CD4-positive, alpha-beta T cell treated with Interleukin-12 subunit alpha and Interleukin-12 subunit beta, for 1 hour (primary cell): ENCODE measurements at places on chromosomes 13 and 19.

DNA sequence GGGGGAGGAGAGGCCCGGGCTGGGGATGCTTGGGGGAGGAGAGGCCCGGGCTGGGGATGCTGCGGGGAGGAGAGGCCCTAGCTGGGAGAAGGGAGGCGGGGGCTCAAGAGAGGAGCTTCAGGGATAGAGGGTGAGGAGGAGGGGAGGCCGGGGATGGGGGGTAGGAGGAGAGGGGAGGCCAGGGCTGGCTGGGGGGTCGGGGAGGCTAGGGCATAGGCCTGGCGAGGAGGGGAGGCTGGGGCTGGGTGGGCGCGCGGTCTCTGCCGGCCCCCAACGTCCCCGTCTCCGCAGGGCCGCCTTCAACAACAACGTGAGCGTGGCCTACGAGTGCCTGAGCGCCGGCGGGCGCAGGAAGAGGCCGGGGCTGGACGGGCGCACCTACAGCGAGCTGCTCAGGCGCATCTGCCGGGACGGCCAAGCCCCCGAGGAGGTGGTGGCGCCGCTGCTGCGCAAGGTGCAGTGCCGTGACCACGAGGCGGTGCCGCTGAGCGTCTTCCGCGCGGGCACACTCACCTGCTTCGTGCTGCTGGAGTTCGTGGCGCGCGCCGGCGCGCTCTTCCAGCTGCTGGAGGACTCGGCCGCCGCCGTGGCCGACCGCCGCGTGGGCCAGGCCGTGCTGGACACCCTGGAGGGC is 11.4 kb downstream of the TPGS1 start:
- peak; percentile 70 for DNase-seq

GRCh38 chr19:35618857-35619256 is 6.3 kb downstream of the HAUS5 start:
- DNase-seq, result no peak

- no peak for DNase-seq
Measured at GRCh38 chr19:31314849-31315629, 34.2 kb downstream of the TSHZ3 start.

- DNase-seq, result no peak
Measured at GRCh38 chr19:49927526-49928264, 1.3 kb upstream of the ATF5 start.
